ENCODE measurements at places on chromosomes 12 and 14.

DNA sequence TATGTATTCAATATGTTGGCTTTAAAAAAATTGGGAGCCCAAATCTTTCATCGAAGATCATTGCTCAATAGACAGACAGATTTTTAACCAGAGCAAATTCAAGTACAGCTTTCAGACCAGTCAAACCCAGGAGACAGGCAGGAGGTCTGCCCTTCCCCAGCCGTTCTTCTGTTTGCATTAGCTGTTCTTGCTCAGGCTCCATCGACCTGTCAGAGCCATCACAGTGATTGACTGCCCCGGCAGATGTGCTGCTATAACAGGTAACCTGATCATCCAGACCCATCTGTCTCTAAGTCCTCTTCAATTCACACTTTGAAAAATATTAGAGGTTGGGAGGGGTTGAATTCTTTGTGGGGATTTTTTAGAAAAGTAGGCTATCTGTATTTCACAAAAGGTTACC lies 453.5 kb downstream of the FOXG1 start:
- no peak for DNase-seq

- no peak for DNase-seq
Measured at GRCh38 chr12:103729499-103729898, 111.5 kb downstream of the NT5DC3 start.

- no peak for DNase-seq
Measured at GRCh38 chr14:35001621-35002020, 18.8 kb downstream of the SRP54 start.

GRCh38 chr14:101509730-101510371 lies 51.4 kb upstream of the DIO3 start:
- no peak for DNase-seq

GRCh38 chr12:104108755-104109445 lies 29.1 kb downstream of the NFYB start:
- DNase-seq = peak; percentile 84

GRCh38 chr12:103596981-103597380 lies 9.9 kb downstream of the STAB2 start:
- no peak for DNase-seq

GRCh38 chr14:94827711-94828447 lies 58.0 kb upstream of the GSC start:
- DNase-seq = no peak

- no peak for DNase-seq
Measured at GRCh38 chr12:48866052-48866711, 512 bp upstream of the RND1 start.

DNA sequence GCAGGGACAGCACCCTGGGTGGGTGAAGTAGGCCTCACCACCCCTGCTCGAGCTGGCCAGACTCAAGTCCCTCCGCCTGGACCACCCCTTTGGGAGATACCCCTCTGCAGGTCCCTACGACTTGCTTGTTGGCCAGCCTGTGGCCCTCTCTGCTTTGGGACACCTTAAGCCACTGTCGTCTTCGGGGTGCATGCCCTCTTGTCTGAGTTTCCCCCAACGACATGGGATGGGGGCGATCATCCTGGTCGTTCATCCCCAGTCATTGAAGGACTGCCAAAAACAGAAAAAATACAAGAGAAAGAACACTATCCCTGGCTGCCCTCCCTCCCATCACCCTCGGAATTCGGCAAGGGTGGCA lies 151.1 kb downstream of the DPF3 start:
- DNase-seq = no peak

- peak; percentile 46 for DNase-seq
Measured at GRCh38 chr14:73209953-73210352, 27.4 kb upstream of the PAPLN start.

- DNase-seq = peak; percentile 87
Measured at GRCh38 chr14:66645716-66646115, 137.8 kb downstream of the GPHN start.

- peak; percentile 67 for DNase-seq
Measured at GRCh38 chr14:102917469-102918211, 4.8 kb upstream of the AMN start.

DNA sequence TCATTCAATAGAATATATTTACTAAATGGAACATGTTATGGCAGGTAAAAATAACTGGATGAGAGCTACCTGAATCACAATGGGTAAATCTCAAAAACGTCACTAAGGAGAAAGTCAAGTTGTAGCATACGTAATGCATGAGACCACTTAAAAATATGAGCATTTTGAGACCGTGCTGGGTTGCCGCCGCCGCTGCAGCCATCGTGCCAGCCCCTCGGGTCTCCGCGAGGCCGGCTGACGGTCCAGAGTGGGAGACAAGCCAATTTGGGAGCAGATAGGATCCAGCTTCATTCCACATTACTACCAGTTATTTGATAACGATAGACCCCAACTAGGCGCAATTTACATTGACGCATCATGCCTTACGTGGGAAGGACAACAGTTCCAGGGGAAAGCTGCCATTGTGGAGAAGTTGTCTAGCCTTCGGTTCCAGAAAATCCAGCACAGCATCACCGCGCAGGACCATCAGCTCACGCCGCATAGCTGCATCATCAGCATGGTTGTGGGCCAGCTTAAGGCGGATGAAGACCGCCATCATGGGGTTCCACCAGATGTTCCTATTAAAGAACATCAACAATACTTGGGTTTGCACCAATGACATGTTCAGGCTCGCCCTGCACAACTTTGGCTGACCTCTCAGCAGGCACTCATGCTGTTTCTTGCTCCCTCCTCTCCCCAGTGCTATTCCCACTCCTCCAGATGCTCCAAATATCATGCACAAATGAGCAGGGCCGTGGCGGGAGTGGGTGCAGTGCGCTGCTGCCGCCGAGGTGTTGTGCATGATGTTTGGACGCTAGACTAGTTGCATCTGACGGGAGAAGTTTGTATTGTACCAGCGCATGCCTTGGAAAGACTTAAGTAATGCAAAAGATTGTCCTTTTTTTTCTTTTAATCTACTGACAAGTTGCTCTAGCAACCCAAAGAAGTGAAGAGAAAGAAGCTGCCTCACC lies 6.3 kb upstream of the BRMS1L start:
- no peak for DNase-seq

DNA sequence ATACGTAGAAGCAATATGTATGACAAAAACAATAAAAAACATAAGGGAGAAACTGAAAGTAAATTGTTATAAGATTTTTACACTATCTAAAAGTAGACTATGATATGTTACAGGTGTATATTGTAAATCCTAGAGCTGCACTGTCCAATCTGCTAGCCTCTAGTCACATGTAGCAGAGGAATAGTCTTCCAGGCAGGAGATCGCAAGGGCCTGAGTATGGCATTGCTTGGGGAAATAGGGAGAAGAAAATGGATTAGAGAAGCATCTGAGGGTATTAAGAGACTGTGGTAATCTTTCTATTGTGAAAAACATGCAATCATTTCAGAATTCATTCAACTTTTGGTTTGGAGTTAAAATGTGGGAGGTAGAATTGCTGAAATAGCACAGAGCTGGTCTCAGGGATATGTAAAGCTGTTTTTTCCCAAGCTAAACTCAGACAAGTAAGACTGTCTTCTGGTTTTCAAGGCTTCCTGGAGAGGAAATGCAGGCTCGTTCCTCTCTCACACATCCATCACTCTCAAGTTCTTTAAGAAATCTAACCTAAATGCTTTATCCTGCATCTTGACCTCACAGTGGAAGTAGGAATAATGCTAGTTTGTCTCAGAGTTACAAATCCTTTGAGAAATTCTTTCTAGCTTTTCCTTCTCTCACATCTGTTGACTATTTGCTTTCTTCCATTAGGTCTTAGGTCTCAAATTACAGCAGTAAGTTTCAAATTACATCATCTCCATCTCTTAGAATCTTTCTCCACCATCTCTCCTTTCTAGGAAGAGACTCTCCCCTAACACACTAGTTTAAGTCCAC lies 7.6 kb upstream of the CCDC184 start:
- DNase-seq = no peak

GRCh38 chr12:118429688-118430383 lies 53.5 kb downstream of the SUDS3 start:
- no peak for DNase-seq

- no peak for DNase-seq
Measured at GRCh38 chr12:15782667-15783066, 6.5 kb downstream of the EPS8 start.

DNA sequence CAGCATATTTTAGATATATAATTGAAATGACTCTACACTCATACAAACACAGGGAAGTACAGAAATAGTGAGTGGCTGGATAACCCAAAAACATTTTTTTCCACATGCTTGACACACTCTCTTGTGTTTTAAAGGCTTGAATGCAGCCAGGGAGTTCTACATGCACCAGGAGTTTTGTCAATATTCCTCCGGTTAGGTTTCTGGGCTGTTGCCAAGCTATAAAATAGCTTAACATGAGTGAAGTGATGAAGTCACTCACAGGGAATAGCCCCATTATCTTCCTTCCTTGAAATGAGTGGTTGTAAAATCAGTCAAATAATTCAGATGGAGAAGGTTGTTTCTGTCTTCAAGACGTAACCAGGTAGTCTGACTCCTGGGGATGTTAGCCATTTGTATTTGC lies 582.7 kb downstream of the SLC6A15 start:
- DNase-seq = no peak

DNA sequence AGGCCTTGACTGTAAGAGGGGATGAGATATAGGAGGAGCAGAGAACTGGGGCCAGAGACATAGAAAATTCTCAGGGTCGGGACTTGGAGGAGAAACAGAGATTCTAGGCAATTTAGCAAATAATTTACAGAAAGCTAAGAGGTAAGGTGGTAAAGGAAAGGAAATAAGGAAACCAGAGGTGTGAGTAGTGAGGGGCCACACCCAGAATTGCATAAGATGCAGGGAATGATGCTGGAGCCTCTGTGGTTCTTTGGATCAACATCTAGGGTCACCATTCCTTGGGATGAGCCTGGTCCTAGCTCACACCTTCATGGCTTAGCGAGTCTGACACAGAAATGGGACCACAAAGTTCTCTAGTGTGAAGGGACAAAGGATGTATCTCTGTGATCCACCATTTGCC lies 949 bp upstream of the SDR9C7 start:
- DNase-seq = no peak

- no peak for DNase-seq
Measured at GRCh38 chr14:30162066-30162465, 234.4 kb upstream of the PRKD1 start.

GRCh38 chr12:112881602-112882001 lies 25.2 kb upstream of the OAS1 start:
- no peak for DNase-seq

DNA sequence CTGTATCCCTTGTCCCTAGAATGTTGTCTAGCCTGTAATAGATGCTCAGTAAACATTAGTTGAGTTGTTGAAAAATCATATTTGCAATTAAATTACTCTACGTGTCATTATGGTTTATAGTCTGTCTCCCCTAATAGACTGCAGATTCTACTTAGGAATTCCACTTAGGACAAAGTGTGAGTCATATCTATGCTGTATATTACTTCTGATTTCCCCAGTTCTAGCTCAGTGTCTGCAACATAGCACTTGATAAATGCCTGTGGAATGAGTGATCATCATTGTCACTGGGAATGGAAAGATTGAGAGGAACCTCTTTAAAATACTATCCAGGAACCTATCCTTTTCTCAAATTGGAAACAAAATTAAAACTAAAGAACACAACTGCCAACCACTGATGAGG lies 99.3 kb downstream of the TBX5 start:
- DNase-seq = peak; percentile 79

- DNase-seq = no peak
Measured at GRCh38 chr14:30600922-30601918, 20.9 kb upstream of the SCFD1 start.

DNA sequence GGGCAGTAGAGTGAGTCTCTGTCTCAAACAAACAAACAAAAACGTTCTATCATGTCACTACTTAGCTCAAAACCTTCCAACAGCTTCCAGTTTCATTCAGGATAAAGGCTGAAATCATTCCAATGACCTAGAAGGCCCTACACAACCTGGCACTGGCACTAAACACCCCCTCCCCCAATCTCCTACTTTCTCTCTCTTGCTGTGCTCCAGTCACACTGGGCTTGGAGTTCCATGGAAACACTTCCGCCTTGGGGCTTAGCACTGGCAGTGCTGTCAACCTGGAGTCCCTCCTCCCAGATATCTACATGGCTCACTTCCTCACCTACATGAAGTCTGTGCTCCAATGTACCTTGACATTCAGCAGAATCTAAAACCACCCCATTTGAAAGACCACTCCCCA lies 65.0 kb upstream of the SINHCAF start:
- no peak for DNase-seq

DNA sequence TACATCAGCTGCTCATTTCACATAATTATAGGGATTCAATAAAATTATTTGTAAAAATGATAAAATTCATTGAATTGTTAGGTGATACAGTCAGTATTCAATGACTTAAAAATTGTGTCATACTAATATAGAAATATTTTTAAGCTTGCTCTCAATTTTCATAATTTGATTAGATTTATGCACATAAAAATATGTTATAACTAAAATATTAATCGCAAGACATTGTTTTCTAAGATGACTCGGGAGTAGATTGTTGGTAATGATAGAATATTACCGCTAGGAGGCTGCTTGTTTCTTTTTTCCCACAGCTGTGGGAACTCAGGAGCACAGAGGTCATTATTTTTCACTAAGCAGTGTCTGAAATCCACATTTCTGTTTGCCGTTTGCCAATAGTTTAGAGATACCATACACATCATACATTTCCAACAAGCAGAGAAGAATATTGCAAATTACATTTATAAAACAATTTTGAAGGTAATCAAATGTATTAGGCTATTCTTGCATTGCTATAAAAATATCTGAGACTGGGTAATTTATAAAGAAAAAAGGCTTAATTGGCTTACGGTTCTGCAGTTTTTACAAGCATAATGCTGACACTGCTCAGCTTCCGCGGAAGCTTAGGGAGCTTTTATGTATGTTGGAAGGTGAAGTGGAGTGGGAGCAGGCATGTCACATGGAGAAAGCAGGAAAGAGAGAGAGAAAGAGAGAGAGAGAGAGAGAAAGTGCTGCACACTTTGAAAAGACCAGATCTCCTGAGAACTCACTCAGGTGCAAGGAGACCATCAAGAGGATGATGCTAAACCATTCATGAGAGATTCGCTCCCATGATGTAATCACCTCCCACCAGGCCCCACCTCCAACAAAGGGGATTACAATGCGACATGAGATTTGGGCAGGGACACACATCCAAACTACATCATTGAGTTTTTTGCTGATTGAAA lies 9.2 kb downstream of the CD69 start:
- DNase-seq = peak; percentile 76

DNA sequence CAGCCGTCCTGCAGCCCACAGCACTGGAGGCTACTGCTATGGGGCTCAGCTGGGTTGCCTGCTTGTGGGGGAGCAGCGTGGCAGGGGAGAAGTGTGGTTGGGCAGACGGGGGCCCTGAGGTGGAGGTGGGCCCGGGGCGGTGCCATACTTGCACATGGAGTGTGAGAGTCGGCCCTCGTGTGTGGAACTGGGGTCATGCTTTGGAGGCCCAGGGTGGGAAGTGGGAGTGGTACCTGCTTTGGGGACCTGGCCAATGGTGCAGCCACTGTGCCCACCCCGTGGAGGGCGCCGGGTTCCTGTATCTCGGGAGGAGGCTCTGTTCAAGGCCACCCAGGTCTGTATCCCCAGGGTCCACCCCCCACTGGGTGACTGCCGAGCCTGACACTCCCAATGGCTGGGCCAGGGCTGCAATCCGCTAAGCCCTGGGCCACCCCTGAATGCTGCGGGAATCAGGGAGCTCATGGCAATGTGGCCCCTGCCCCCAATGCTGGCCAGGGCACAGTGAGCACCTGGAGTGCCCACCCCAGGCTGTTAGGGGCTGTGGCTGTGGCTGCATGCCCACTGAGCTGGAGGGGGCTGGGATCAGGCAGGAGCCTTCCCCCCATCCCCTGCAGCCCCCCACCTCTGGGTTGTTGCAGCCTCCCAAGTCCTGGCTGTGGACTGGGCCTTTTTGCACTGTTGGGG lies 157.9 kb upstream of the SLC38A2 start:
- DNase-seq = no peak
